CD4-positive, alpha-beta T cell treated with Interferon alpha-2 for 1 hour (primary cell): ENCODE measurements at places on chromosomes 6 and 20.

GRCh38 chr6:88599571-88599970, 363.8 kb downstream of the RNGTT start:
- DNase-seq: no peak

GRCh38 chr6:86511962-86512361, 425.4 kb upstream of the HTR1E start:
- DNase-seq: no peak

DNA sequence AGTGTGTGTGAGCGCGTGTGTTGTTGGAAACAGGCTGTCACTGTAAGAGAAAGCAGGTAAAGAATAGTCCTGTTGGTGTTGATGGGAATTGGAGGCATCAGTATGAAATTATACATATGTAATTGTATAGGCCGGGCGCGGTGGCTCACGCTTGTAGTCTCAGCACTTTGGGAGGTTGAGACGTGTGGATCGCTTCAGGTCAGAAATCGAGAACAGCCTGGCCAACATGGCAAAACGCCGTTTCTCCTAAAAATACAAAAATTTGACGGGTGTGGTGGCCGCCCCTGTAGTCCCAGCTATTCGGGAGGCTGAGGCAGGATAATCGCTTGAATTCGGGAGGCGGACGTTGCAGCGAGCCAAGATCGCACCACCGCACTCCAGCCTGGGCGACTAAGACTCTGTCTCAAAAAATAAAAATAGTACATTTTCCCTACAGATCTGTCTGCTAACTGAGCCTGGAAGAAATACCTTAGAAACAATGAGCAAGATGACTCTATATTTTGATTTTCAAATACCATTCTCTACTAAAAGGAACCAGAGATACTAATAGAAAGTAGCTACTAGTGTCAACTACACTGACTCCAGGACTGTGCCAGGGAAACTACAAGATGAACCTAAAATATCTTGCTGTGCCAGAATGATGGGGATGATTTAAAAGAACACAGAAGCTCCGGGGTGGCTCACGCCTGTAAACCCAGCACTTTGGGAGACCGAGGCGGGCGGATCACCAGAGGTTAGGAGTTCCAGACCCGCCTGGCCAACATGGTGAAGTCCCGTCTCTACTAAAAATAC, 110.8 kb downstream of the TRIM27 start:
- no peak for DNase-seq

DNA sequence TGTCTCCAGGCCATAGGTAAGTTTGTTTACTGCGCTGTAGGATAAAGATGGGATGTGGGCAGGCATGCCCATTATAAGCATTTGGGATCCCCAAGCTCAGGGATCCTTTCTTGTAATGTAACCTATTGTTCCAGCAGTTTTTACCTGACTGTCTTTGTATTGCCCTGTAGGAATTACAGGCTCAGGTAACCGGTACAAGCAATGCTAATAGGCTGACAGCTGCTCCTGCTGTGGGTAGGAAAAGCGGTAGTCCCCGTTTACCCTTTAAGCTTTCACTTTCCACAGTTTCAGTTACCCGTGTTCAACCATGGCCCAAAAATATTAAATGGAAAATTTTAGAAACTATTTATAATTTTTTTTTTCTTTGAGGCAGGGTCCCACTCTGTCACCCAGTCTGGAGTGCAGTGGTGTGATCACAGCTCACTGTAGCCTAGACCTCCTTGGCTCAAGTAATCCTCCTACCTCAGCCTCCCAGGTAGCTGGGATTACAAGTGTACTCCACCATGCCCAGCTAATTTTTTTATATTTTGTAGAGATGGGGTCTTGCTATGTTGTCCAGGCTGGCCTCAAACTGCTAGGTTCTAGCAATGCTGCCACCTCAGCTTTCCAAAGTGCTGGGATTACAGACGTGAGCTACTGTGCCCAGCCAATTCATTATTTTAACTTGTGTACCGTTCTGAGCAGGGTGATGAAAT, 108.6 kb downstream of the CDYL start:
- DNase-seq: no peak

DNA sequence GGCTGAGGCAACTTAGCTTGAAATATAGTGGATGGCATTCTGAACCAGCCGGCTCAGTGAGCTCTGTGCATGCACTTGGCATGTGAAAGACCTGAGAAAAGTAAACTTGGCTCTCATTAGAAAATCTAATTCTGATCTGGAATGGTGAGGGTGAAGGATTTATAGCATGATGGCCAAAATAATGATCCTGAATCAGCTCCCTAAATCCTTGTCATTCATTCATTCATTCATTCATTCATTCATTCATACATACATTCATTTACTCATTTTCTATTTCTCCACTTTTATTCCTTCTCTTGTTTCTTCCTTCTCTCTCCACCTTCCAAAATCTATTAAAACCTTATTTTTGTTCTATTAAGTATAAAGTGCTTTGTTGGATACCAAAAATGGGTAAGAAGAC, 681.1 kb downstream of the DHX35 start:
- no peak for DNase-seq

- no peak for DNase-seq
These were observed 32.0 kb upstream of the GJA10 start for GRCh38 chr6:89862273-89862672.
